ENCODE measurements at places on chromosomes 1 and 21.

DNA sequence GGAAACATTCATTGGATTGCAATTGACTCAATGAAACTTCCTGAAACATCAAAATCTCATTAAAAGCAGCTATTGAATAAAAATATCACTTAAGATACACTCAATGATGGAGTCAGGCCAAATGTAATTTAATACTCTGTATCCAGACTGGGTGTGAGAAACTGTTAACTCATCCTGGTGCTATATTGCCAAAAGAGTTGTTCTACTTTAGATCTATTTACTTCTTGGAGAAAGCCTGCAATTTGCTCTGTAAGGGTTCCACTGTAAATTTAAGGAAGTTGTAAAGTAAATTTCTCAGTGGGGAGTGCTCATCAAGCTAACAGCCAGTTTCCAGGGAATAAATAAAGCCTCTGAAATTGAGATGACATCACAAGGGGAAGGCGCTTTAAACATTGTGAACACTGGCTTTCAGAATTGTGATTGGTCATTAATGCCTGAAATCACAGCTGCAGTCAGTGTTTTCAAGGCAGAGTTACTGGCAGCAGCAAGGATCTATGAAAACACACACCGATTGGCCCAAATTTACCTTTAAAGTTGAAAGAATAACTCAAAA, 91.4 kb downstream of the OLFM3 start:
- no peak for DNase-seq

GRCh38 chr1:36557041-36558000, 74.6 kb upstream of the CSF3R start:
- no peak for DNase-seq

GRCh38 chr1:229452956-229453801, 19.3 kb upstream of the ACTA1 start:
- no peak for DNase-seq

GRCh38 chr1:1219341-1219740, 5.4 kb upstream of the TNFRSF4 start:
- DNase-seq: no peak

GRCh38 chr1:185045814-185046492, 595 bp downstream of the RNF2 start:
- DNase-seq: no peak
